Caudate nucleus (tissue), 63 donors: ENCODE measurements at places on chromosomes 1 and 21.
A peak's percentile ranks its signal among the peaks of the same experiment; 100 is the strongest.

GRCh38 chr21:45416620-45417019, 11.7 kb downstream of the COL18A1 start:
- DNase-seq, result no peak

- no peak for DNase-seq
These were observed 182.8 kb upstream of the NRIP1 start for GRCh38 chr21:15247613-15248012.

GRCh38 chr21:45356251-45356650, 48.7 kb upstream of the COL18A1 start:
- no peak for DNase-seq

DNA sequence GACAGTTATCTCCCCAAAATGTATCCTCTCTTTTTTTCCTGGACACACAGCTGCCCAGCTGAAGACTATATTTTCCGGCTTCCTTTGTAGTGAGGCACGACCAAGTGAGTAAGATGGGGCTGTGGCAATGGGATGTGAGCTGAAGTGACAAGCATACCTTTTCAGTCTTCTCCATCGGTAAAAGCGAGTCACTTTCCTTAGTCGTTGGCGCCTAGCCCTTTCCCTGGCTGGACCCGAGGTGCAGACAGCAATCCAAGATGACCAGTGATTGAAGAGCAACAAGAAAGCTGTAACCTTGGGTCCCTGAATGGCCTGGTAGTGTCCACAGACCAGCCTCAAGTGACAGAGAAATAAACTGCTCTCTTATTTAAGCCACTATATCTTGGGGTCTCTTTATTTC, 155.2 kb downstream of the NR5A2 start:
- DNase-seq, result no peak

DNA sequence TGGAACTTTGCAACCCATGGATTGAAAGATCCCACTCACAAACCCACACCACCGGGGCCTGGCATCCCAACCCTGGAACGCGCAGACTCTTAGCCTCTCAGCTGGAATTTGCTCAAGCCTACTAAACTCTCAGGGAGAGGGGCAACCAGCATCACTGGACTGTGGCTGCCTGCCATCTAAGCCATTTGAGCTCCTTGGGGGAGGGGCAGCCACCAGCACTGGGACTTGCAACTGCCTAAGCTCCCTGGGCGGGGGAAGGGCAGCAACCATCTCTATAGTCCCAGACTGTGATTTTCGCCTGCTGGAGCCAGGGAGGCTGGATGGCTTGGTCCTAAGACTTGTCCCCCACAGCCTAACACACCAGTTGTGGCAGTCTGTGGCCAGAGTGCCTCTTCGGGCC, 122.3 kb downstream of the SNX7 start:
- no peak for DNase-seq

GRCh38 chr1:179168536-179168935, 60.9 kb downstream of the ABL2 start:
- DNase-seq, result no peak

DNA sequence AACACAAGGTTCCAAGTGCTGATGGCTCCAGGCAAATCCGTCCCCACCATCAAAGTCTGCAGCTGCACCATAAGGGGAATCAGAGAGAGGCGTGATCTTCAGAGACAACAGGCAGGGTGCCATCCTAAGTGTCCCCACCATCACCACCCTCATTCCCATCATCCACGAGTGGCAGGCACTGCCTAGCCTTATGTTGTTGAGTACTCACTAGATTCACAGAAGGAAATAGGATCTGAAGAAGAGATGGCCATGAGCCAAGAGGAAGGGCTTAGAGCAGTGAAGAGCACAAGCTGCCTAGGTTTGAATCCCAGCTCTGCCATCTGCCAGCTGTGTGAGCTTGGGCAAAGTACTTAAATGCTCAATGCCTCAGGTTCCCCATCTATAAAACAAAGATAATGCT, 207.3 kb upstream of the CSF3R start:
- no peak for DNase-seq

- DNase-seq, result no peak
These were observed 21.0 kb downstream of the S100A10 start for GRCh38 chr1:151972542-151973248.

DNA sequence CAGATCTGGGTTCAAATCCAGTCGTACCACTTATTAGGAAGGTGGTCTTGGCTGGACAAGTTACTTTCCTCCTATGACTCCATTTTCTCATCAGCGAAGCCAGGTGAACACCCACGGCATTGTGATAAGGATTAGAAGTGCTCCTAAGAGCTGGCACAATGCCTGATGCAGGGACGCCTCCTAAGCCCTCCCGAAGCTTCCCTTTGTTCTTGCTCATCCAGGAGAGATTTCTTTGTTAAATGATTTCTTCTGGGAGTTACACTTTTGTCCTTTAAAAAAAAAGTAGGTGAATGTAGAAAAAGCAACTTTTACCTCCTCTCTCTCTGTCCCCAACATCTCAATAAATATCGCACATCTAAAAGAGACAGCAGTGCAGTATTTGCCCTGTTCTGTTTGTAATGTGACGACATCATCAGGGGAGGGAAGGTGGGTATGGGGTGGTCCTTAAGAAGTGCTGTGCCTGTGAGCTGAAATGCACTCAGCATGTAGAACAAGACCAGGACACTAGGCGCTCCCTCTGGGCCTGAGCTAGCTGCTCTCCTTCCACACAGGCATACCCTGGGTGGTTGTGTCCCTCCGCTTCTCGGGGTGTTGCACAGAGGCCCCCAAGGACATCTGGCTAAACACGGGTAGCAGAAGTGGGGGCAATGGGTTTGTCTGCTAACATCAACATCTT, 43.9 kb downstream of the SUSD4 start:
- DNase-seq, result no peak

DNA sequence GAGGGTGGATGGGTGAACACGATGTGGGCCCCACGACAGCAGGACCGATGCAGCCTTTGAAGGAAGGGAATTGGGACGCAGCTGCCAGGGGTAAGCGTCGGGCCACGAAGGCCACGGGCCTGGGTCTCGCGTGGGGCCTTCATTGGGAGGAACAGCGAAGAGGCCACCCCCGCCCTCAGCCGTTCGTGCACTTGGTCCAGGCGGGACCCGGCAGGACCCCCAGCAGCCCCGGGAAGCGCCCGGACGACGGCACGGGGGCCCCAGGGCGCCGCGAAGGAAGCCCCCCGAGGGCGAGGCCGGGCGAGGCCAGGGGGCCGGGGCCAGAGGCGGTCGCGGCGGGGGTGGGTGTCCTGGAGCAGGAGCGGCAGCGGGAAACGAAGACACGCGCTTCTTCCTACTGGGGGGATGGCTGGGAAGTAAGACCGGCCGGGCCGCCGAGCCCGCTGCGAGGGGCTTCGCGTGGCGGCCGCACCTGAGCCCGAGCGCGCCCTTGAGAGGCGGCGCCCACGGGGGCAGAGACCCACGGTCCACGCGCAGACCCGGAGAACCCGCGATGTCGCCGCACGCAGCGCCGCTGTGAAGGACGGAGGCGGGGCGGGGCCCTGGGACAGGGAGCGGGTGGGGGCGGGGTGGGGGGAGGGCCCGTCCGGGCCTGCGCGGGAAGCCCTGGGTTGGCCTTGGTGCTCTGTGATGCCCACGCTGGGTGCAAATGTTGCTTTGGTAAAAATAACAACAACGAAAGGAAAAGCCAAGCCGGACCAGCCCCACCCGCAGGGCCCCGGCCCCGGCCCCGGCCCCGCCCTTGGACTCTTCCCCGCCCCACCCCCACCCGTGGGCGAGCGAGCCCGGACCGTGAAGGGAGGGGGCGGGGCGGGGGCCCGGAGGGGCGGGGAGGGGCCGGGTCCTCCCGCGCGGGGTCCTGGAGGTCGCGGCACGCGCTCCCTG, 56.0 kb upstream of the ADARB1 start:
- no peak for DNase-seq

GRCh38 chr1:194658090-194658439, 1471.7 kb upstream of the B3GALT2 start:
- no peak for DNase-seq

DNA sequence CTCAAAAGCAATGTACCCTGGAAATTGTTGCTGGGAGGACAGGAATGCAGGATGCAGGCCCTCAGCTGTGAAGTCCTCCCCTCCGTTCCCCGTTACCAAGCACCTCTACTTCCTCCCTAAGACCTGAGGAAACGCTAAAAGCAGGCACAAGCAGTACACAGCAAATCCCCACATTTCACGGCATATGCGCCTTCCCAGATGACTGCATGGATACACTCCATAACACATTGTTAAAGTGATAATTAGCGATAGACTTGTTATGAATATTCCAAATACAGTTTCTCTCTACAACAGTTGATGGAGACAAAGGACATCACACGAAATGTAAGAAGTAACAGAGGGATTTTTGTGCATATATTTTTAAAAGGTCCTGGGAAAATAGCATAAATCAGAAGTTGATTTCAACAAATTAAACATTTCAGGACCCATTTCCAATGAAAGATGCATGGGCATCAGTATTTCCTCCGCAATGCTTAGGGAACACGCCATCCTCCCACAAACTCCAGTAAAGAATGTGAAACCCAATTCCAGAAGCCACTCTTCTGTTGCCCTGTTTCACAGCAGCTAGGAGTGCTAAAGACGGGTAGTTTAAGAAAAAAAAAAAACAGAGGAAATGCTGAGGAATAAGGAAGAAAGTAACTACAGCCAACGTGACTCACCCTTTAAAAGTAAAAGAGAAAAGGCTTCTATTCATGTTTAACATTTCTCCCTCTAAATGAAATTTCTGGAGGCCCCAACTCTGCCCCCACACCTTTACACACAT, 75.5 kb downstream of the HIVEP3 start:
- no peak for DNase-seq

GRCh38 chr1:41149570-41149969, 92.5 kb downstream of the SCMH1 start:
- DNase-seq, result no peak

GRCh38 chr1:245772325-245772724, 617.5 kb downstream of the KIF26B start:
- DNase-seq, result no peak

- DNase-seq, result no peak
These were observed 154.6 kb downstream of the PLPPR5 start for GRCh38 chr1:98849969-98850636.

- DNase-seq, result no peak
These were observed 7.2 kb downstream of the CBR1 start for GRCh38 chr21:36076878-36077655.

DNA sequence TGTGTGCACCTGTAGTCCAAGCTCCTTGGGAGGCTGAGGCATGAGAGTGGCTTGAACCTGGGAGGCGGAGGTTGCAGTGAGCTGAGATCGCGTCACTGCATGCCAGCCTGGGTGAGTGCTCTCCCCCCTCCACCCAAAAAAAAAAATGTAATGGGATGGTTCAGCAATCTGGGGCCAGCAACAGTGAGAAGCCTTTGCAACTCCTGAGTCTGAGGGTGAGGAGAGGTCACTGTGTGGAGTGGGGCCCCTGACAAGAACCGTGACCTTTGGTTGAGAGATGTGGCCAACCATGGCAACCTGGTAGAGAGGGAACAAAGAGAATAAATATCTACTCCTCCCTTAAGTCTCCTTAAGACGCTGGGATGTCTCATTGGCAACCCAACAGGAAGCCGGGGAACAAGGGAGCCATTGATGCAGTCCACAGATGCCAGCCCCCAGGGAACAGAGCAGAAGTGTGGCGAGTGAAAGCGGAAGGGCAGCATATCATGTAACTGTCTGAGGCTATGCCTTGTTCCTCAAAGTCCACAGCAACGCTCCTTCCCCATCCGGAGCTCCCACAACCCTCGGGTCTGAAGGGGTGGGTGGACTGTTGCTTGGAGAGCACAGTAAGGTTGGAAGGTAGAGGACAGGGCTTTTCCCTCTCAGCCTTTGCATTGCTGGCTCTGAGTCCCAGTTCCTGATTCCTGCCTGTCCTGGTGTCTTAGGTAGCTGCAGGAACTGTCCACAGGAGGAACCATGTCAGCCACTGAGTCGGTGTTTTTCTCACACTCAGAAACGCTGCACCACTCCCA, 8.3 kb downstream of the TRNP1 start:
- DNase-seq, result no peak

- no peak for DNase-seq
These were observed 89.0 kb upstream of the CD34 start for GRCh38 chr1:207999972-208000371.

GRCh38 chr1:241462391-241462790, 57.2 kb downstream of the FH start:
- no peak for DNase-seq

DNA sequence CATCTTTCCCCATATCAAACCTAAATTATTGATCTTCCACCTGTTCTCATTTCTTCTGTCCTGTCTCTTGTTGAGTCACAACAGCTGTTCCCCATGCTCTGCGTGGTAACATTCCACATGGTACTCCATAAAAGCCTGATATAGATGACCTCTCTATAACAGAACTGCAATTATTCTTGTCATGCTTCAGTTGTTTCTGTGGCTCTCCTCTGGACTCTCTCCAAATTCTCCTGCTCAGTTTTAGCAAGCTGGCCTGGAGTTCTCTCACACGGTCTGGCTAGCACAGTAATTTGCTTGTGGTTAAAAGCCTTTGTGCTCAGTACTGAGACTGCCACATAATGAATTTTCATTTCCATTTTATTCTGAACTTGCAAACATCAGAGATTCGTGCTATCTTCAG, 10.6 kb upstream of the LRRC39 start:
- peak; percentile 26 for DNase-seq
